Activated naive CD4-positive, alpha-beta T cell (primary cell): ENCODE measurements at places on chromosomes 1 and 21.

DNA sequence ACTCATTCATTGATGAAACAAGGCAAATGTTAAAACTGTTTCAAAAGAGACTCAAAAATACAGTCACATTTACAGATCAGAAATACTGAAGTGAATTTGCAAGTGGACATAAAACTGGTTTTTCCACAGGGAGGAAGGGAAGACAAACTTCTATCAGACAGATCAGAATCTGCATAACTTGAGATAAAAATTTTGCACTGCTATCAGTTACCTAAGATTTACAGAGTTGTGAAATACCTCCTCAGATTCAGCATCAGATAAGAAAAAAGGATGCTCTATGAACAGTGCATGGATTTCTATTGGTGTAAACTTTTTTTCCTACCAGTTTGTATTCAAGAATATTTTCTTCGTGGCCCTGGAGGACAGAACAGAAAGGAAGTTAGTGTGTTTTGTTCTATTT, 575.4 kb downstream of the RWDD3 start:
- no peak for DNase-seq

DNA sequence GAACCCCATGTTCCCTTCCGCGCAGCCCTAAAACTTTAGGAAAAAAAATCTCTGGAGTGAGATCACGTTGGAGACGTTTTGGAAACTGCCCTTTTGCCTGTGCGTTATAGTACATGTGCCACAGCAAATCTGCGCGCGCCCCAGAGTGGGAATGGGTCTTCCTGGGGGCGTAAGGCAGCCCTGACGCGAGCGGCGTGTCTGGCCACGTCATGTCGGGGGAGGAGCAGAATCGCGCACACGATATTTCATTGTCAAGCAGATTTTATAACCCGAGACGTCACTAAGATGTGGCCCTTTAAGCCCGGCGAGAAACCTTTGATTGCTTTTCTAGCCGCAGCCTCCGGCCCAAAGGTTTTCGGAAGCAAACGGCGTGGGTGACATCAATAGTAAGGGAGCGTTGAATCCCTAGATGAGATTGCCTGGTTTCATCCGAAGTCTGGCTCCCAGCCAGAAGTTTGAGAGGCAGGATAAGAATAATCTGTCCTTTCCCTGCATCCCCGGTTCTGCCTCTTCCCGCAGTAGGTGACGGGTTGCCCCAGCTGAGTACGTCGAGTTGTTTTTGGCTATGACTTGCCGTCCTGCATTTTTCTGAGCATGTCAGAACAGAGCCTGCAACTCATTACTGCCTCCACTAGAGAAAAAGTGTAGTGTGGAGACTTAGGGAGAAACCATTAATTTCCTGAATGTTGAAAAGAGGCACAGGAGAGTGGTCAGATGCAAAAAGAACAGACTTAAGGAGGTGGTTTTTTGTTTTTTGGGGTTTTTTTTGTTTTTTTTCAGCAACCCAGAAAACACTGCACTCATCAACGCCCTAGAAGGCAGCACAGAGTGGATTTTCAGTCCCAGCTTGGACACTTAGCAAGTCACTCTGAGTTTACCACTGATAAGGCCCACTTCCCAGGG, 817 bp upstream of the PMVK start:
- peak; percentile 86 for DNase-seq

DNA sequence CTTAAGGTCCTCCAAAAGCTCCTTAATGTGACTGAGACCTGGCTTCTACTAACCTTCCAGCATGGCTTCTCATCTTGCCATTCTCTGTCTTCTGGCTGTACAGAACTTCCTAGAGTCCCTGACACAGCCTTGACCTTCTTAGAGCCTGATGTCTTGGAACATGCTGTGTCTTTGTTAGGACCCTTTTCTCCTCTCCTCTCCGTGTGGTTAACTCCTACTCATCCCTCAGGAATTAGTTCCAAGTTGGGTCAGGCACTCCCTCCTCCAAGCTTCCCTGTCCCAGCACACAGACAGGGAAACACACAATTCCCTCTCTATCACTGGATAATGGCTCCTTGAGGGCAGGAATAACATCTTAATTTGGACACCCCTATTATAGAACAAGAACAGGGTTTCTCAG, 275.4 kb upstream of the USP24 start:
- DNase-seq = no peak

- DNase-seq = no peak
Observed at GRCh38 chr1:38004284-38005108, 818 bp downstream of the FHL3 start.

DNA sequence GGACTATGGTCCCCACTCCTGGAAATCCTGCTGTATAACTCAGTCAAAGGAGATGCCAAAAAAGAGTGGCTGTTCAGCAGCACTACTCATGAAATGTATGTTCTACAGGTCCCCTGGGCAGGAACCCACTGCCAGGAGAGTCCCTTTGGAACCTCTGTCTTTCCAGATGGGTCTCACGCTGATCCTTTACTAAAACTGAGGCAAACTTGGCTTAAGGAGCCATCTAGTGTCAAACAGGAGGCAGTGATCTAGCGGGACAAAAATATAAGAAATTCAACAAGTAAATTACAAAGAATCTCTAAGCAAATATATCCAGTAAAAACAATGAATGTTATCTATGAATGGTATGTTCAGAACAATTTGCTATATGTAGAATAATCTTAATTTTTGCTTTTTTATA, 80.5 kb upstream of the PRMT6 start:
- no peak for DNase-seq

DNA sequence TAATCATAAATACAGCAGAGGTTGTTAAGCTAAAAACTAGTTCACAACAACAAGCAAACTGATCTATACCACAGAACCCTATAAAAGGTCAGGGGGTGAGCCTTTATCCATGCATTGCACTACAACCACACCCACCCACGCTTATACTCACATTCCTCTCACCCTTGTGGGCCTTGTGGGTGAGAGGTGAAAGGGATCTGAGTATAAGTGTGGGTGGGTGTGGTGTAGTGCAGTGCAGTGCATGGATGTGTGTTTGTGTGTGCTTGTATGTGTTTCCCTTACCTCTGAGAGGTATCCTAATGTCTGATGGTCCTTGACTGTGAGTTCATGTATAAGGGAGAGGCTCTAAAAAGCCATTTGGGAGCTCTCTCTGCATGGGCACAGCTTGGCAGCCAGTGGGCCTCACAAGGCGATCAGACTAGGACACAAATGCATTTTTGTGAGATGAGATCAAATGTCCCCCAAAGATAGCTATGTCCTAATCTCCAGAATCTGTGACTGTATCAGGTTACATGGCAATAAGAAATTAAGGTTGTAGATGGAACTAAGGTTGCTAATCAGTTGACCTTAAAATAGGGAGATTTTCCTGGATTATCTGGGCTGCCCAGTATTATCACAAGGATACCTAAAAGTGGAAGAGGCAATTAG, 95.5 kb upstream of the DPT start:
- DNase-seq = no peak

GRCh38 chr1:204791453-204792353, 79.0 kb upstream of the NFASC start:
- DNase-seq = peak; percentile 88

DNA sequence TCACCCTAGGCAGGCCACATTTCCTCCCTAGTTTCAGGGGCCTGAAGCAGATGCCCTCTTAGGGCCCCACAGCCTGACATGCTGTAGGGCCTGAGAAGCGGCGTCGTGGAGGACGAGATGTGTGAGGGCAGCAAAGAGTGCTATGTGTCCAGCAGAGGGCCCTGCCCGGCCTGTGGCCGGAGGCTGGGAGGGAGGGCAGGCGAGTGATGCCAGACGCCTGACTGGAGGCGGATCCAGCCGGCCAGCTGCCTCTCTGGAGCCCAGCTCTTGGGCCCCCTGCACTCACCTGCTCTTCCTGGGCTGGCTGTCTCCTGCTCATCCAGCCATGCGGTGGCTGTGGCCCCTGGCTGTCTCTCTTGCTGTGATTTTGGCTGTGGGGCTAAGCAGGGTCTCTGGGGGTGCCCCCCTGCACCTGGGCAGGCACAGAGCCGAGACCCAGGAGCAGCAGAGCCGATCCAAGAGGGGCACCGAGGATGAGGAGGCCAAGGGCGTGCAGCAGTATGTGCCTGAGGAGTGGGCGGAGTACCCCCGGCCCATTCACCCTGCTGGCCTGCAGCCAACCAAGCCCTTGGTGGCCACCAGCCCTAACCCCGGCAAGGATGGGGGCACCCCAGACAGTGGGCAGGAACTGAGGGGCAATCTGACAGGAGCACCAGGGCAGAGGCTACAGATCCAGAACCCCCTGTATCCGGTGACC, at the start of gene GPR37L1:
Gene GPR37L1, plus strand, starts transcription at position 279 of the 697 bp plus-strand sequence. Its CDS starts 47 bp downstream, at position 326.
- DNase-seq = no peak

DNA sequence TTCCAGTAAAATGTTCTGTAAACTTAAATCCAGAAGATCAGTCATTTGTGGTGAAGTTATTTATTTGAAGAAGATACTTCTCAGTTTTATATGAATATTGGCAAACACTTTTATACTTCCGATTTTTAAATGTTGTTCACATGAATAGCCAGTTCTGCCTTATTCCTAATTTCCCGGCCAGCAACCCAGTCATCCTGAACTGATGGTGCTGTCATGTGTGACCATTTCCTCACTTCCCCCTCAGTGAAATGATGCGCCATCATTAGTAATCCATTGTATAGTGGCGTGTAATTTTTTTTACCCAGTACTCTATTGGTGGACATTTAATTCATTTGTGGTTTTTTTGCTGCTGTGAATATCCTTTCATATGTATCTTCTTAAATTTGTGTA, 16.4 kb downstream of the GPSM2 start:
- DNase-seq = no peak

GRCh38 chr1:229896861-229897260, 170.2 kb upstream of the GALNT2 start:
- no peak for DNase-seq

DNA sequence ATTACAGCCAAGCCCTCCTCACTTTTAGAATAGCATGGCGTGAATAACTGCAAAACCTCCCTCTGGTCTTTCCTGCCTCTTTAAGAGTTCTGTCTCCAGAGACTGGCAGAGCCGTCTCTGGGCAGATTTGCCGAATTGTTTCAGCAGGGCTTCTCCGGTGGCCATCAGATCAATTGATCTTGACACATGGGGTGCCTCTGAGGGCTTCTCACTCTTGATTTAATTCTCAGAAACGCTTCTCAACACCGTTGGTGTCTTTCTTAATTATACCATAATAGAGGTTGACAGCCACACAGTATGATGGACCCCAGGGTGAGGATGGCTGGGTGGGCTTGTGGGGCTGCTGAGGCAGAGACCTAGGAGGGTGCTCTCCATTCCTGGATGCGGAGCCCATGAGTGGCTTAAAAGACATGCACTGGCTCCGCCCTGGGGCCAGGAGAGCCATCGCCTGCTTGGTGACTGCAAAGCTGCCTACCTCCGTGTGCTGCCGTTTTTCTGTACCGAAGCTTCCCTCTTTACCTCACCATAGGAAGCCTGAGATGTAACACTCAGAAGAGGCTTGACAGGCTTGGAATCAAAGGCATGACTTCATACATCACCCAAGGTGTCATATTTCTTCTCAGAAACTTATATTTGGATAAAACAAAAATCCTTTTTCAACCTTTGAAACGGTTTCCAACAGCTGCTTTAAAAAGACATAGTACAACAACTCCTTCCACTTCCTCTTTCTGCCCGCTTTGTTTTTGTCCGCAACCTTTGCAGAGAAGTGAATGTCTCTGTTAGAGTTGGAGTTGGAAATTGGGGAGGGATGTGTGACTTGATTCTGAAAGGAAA, 82.9 kb downstream of the GALNT2 start:
- DNase-seq = no peak
